Gastrocnemius medialis (tissue), 4 donors: ENCODE measurements at places on chromosomes 16 and 17.

DNA sequence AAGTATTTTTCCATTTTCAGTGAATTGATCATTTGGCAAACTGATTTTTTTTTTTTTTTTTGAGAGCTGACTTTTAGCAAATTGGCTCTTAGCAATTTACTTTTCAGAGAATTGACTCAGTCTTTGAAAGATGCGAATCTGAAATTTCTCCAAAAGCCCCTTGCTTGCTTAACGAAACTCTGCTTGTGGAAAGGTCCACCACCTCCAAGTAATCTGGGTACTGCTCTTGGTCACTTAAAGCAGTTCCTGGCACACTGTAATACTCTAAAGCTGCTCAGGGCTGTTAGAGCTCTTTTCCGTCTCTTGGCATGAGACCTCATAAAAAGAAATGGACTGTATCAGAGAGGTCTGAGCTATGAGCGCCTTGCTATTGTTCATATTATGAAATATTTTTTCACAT, 2.9 kb downstream of the GSDMB start:
- no peak for DNase-seq

- no peak for DNase-seq
Observed at GRCh38 chr16:24825696-24826095, 20.1 kb upstream of the SLC5A11 start.

DNA sequence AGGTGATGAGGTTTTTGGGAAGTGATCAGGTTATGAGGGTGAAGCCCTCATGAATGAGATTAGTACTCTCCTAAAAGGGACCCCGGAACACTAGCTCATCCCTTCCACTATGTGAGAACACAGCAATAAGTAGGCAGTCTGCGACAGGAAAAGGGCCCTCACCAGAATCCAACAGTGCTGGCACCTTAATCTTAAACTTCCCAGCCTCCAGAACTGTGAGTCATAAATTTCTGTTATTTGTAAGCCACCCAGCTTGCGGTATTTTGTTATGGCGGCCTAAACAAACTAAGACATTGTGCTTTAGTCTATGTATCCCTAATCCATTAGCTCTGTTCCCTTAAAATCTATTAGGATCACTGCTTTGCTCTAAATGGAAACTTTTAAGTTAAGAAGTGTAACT, 8.5 kb downstream of the SLFN12 start:
- no peak for DNase-seq

- no peak for DNase-seq
Observed at GRCh38 chr17:46751425-46751824, 67.1 kb downstream of the WNT3 start.

DNA sequence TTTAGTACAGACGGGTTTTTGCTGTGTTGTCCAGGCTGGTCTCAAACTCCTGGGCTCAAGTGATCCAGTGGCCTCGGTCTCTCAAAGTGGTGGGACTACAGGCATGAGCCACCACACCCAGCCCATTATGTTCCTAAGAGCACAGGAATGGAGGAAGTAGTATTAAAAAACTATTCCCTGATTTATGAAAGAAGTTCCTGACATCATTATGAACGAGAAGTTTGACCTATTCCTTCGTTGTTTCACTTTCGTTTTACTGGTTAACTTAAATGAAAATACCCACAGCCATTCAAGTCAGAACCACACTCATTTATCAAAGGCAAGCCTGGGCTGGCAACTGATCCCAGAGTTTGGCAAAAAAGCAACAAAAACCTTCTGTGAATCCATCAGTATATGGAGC, 13.5 kb upstream of the CBX4 start:
- no peak for DNase-seq

- no peak for DNase-seq
Observed at GRCh38 chr17:62105357-62105756, 40.3 kb upstream of the MED13 start.

- DNase-seq, result no peak
Observed at GRCh38 chr16:52963212-52963854, 89.4 kb downstream of the CHD9NB start.

DNA sequence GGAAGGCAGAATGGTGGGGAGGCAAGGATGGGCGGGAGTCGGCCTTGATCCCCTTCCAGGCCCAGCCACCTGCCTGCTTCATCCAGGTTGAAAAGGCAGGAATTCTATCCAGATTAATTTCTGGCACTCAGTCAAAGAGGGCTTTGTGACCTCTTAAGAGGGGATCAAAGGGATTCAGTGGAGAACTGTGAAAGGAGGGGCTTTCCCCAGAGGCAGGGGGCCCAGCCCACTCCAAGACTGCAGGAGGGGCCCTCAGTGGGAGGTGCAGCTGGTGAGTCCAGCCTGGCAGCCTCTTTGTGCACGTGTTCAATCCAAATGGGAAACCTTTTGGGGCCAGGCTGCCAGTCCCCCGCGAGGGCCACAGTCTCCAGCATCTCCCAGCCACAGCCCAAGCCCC, 148.5 kb upstream of the PLCG2 start:
- DNase-seq, result no peak

GRCh38 chr17:50381920-50382319, 8.9 kb downstream of the EME1 start:
- no peak for DNase-seq

GRCh38 chr17:32553168-32553567, 66.4 kb downstream of the CDK5R1 start:
- no peak for DNase-seq

- no peak for DNase-seq
Observed at GRCh38 chr16:27324851-27325301, 11.1 kb downstream of the IL4R start.

GRCh38 chr17:17034026-17034425, 8.2 kb upstream of the MPRIP start:
- no peak for DNase-seq

DNA sequence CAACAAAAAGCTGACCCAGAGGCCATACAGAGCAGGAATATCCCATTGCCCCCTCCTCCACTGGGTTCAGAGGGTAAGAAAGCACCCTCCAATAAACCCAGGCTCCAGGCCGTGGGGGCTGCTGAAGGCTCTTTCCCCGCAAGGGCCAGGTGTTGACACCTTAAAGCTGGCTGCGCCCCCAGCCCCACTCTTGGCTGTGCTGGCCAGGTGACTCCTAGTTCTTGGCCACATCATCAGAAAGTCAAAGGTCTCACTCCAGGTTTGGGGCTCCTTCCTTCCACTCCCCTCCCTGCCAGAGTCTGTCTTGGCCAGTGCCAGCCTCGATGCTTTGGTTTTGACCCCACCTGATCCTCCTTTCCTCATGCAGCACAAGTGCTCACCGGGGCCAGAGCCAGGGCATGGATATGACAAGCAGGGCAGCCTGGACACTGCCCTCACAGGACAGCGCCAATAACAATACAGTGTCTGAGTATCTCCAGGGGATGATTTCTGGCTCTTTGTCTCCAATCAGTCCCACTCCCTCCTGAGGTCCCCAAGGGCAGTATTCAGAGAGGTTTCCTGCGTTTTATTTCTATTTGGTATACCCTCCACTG, 8.2 kb downstream of the SLC46A1 start:
- no peak for DNase-seq

- DNase-seq, result no peak
Observed at GRCh38 chr16:74562117-74562516, 44.8 kb downstream of the GLG1 start.

GRCh38 chr17:59004338-59005111, 102.2 kb downstream of the TRIM37 start:
- DNase-seq, result peak; percentile 6

- no peak for DNase-seq
Observed at GRCh38 chr16:49280105-49280741, 1.4 kb downstream of the CBLN1 start.

GRCh38 chr17:16052486-16052885, 52.9 kb downstream of the TTC19 start:
- DNase-seq, result no peak

DNA sequence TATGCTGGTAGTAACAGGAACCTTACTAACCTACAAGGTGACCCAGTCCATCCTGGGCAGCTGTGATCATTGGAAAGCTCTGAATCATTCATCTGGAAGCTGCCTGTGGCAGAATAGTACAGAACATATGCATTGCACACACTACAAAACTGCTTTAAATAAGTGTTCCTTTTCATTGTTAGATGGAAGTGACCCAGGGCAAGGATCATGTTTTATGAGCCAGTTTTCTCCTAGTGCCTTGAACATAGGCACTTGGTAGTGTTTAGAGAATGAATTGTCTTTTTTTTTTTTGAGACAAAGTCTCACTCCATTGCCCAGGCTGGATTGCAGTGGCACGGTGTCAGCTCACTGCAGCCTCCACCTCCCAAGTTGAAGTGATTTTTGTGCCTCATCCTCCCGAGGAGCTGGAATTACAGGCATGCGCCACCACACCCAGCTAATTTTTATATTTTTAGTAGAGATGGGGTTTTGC, 55.4 kb downstream of the TENT4B start:
- no peak for DNase-seq

DNA sequence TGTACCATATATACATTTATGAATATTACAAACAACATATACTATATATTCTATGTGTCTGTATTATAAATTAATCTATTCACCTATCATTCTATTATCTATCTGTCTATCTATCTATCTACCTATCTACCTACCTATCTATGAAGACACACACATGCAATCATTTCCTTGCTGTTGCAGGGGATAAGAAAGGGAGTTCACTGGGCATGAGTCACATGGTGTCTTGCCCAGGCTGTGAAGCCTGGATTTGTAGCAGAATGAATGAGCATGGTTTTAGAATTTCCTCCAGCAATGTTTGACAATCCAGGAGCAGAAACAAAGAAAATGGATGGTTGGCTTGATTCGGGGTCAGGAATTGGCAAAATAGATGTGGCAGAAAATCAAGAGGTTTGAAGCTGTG, 23.2 kb upstream of the FAM20A start:
- no peak for DNase-seq

GRCh38 chr17:21253646-21254441, 634 bp upstream of the NATD1 start:
- no peak for DNase-seq

GRCh38 chr16:78240459-78241222, 141.2 kb downstream of the WWOX start:
- DNase-seq, result no peak

DNA sequence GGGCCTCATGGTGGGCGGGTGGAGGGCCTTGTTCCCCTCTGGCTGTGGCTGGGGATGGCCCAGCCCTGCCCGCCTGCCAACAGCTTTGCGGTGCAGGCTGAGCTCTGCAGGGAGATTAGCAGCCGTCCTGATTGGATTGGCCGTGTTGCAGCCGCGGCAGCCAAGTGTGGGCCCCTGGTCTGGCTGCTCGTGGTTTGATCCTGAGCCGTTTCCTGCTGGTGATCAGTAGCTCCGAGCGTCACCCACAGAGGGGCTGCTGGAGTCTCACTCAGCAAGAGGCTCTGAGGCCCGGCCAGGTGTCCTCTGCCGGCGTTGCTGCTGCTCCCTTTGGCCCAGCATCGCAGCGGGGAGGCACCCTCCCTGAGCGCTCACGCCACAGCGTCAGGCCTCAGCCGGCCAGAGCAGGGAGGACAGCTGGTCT, 32.5 kb downstream of the BAIAP2 start:
- no peak for DNase-seq

DNA sequence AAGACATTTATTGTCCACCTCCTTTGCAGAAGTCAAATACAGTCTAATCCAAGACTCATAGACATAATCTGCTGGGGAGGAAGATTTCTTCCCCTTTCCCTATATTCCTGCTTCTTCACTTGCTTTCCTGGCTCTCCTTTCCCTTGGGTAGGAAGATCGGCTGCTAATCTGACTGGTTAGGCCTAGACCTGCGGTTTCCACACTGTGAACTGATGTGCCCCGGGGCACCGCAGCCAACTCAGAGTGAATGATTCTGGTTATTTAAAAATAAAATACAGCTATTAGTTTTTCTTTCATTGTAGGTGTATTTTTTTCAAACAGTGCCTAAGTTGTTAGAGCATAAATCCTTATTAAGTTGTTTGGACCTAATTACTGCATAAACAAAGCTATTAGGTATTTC, 78.9 kb downstream of the DNAH3 start:
- no peak for DNase-seq

DNA sequence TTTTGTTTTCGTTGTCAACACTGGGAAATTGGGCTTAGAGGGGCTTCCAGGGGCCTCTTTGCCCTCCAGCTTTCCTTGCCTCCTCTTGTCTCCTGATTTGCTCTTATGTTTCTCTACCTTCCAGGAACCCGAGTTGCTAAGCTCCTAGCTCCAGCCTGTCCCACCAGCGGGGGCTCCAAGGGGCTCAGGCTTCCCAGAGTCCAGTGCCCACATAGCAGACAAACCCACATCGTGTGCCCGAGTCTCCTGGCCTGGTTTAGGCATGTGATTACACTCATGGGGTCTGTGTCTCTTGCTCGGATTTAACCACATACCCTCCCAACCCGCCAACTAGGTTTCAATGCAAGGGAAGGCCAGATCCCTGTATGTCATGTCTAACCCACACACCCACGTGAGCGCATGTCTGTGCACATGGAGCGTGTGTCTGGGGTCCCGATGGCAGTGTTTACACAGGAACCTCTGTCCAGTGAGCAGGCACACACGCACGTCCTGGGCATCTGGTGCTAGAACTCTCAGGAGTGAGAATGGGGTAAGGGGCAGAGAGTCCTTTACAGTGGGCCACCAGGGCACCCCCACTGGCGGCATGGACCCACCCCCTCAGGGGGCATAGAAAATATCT, 76.1 kb upstream of the MED9 start:
- no peak for DNase-seq

- no peak for DNase-seq
Observed at GRCh38 chr16:66255647-66256046, 110.8 kb upstream of the CDH5 start.

DNA sequence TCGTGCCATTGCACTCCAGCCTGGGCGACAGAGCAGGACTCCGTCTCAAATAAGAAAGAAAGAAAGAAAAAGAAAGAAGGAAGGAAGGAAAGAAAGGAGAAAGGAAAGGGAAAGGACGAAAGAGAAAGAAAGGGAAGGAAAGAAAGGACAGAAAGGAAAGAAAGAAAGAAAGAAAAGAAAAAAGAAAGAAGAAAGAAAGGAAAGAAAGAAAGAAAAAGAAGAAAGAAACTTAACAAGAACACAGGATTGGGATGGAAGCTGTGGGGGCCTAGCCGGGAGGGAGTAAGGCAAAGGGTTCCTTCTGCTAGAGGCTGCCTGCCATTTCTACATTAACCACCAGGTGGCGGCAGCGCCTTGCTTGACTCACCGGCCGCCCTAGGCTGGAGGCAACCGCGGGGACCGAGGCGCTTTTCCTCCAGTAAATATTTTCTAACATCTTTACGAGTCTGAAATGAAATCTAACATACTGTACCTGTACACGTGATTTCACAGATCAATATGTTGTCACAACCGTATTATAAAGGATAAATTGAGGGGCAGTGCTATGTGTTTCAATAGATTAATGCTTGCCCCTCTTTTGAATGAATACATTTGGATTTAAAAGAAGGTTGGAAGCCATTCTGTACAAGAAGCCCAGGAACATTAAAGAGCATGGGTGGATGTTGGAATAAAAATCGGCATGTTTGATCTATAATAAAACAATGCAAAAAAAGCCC, 6.1 kb downstream of the GJD3 start:
- DNase-seq, result peak; percentile 85
